GM23248 (cell line): ENCODE measurements at places on chromosomes 1 and 21. TPM values are rescaled to one million over a fixed set of nuclear protein-coding genes. Genes with fewer than 3 reads are reported as not detected.

GRCh38 chr1:966135-966703, at the start of gene PLEKHN1:
TSS of gene PLEKHN1 (plus strand) at chr1:966482. CDS start at chr1:966532, 50 bp downstream.
- peak; percentile 75 for DNase-seq
- peak within 1 kb of the TSS; percentile 75 for H3K4me3 ChIP-seq
- H3K36me3 ChIP-seq, result no peaks in the 10 kb centered on the region
- no peaks in the 10 kb centered on the region for H3K27me3 ChIP-seq
- H3K27ac ChIP-seq, result peak within 1 kb of the TSS; percentile 67
- 0 out of 2 replicates have a peak, but pooled peaks cover 9% of the 10 kb centered on the region for H3K4me1 ChIP-seq

DNA sequence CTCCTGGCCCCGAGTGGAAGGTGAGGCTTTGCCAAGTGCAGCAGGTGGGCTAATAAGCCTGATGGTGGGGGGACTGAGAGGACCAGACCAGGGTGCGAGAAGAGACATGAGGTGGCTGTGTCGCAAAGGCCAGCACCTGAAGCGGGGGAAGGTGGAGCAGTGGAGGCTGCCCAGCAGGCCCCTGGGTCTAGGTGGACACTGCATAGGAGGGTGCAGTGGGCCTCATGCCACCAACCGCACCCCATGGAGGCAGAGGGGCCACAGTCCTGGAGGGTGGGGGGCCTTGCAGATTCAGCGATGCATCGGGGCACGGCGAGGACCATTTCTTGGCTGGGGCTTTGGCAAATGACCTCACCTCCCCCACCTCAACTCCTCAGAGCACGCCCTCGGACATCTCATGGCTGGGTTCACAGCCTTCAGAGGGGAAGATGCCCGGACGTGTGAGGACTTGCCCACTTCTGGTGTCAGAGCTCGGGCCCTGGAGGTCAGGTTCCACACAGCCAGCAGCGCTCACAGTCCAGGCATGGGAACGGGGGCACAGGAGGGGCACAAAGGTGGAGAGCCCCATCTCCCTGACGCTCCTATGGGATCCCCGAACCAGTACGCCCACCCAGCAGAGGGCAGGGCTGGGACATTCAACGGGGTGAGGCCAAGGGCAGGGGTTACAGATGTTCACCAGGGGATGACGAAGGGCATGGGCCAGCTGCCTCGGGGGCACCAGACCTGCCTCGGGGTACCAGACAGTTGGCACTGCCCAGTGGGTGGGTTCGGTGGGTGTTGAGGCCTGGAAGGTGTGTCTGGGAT, 35.4 kb downstream of the UBE2G2 start:
- no peak overlapping the region for H3K27ac ChIP-seq
- no peaks in the 10 kb centered on the region for H3K27me3 ChIP-seq
- H3K4me3 ChIP-seq, result no peak overlapping the region
- no peak for DNase-seq
- H3K4me1 ChIP-seq, result no peaks in the 10 kb centered on the region
- H3K36me3 ChIP-seq, result peaks cover 13% of the 10 kb centered on the region; the same call in 1 of the 2 replicates

DNA sequence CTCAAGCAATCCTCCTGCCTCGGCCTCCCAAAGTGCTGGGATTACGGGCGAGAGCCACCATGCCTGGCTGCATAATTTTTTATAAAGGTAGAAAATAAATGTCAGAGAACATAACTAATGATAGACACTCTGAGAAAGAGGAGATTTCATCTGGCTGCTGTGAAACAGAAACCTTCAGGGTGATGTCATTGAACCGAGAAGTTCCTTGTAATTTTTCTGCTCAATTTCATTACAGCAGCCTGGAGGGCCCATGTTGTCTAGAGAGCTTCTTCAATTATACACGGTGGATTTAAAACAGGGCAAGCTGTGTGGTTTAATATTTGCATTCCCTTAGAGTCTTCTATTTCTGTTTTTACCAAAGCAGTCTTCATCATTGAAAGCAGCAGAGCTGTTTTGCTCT, 64.3 kb upstream of the MORC3 start:
- no peaks in the 10 kb centered on the region for H3K27me3 ChIP-seq
- peaks cover 6% of the 10 kb centered on the region; the same call in 1 of the 2 replicates for H3K36me3 ChIP-seq
- H3K4me1 ChIP-seq, result no peaks in the 10 kb centered on the region
- DNase-seq, result no peak

GRCh38 chr1:178575611-178576361, 62.9 kb downstream of the TEX35 start:
- H3K36me3 ChIP-seq, result no peaks in the 10 kb centered on the region
- no peaks in the 10 kb centered on the region for H3K27me3 ChIP-seq
- no peak overlapping the region for H3K27ac ChIP-seq
- no peak for DNase-seq
- H3K4me3 ChIP-seq, result no peak overlapping the region
- H3K4me1 ChIP-seq, result no peaks in the 10 kb centered on the region

DNA sequence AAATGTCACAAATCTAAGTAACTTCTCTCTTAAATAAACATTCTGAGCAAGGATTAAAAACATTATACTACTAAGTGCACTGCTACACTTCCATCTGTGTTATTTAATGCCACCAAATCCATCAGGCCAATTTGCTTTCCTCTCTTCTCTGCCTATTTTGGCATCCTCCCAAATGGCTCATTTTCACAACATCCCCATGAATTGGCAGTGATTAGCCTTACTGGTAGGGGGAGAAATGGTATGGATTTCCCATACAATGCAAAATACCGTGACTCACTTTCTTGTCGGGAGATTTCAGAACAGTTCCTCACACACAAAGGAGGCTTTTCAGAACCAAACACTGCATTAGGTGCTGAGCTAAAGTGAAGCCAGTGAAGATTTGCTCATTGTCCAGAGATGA, 195.7 kb downstream of the MIS18A start:
- no peak overlapping the region for H3K27ac ChIP-seq
- H3K4me3 ChIP-seq, result no peak overlapping the region
- no peaks in the 10 kb centered on the region for H3K4me1 ChIP-seq
- no peak for DNase-seq

DNA sequence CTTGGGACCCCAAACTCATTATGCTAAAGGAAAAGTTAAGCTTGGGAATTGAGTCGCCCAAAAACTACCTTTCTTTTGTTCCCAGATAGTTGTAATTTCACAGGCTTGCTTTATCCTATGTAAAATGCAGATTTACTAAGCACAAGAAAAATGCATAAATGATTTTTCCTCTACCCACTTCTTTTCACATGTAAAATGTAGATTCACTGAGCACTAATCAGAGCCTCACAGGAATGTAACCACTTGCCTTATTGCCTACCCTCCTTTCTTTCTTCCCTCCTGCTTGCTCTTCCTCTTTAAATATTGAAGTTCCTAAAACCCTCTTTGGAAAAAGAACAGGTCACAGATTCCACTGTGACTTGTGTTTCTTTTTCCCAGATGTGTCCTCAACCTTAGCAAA, 18.3 kb downstream of the CAPN8 start:
- H3K27me3 ChIP-seq, result peaks cover 56% of the 10 kb centered on the region
- no peaks in the 10 kb centered on the region for H3K36me3 ChIP-seq
- H3K4me1 ChIP-seq, result no peaks in the 10 kb centered on the region
- DNase-seq, result no peak

GRCh38 chr1:53285969-53286760, 41.7 kb downstream of the LRP8 start:
- no peak overlapping the region for H3K27ac ChIP-seq
- no peaks in the 10 kb centered on the region for H3K4me1 ChIP-seq
- no peak for DNase-seq
- no peaks in the 10 kb centered on the region for H3K36me3 ChIP-seq

DNA sequence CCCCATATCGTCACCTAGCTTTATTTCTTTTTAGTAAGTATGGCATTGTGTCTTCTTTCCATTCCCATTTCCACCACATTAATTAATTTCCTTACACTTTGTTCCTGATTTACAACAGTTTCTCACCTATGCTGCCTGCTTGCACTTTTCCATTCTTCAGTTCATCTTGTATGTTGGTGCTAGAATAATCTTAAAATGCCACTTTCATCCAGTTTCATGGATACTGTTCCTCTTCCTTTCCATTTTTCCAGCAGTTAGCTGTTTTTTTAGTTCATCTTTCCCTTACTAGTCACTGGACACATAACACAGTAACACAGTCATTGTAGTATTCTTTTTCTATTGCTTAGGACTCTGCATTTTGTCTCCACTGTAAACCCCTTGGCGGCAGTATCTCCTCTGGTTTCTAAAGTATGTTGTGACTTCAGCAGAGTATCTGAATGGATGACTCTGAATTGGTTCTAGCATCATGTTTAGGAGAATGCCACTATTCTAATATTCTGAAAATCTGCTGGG, 2.1 kb downstream of the CDC7 start:
- H3K4me1 ChIP-seq, result peaks cover 17% of the 10 kb centered on the region
- DNase-seq, result peak; percentile 29
- H3K27me3 ChIP-seq, result no peaks in the 10 kb centered on the region
- H3K27ac ChIP-seq, result no peak overlapping the region
- peak overlapping the region; percentile 92 for H3K4me3 ChIP-seq

GRCh38 chr1:159030877-159031447, 21.3 kb downstream of the IFI16 start:
- no peak overlapping the region for H3K27ac ChIP-seq
- peaks cover 50% of the 10 kb centered on the region for H3K36me3 ChIP-seq
- H3K27me3 ChIP-seq, result no peaks in the 10 kb centered on the region
- peak; percentile 21 for DNase-seq
- H3K4me1 ChIP-seq, result no peaks in the 10 kb centered on the region

GRCh38 chr1:21255284-21255942, 34.9 kb downstream of the ECE1 start:
- peaks cover 15% of the 10 kb centered on the region for H3K4me1 ChIP-seq
- H3K36me3 ChIP-seq, result peaks cover 4% of the 10 kb centered on the region; the same call in 1 of the 2 replicates
- H3K27ac ChIP-seq, result no peak overlapping the region
- no peak overlapping the region for H3K4me3 ChIP-seq
- H3K27me3 ChIP-seq, result no peaks in the 10 kb centered on the region
- DNase-seq, result peak; percentile 91

- peaks cover 28% of the 10 kb centered on the region; the same call in 1 of the 2 replicates for H3K36me3 ChIP-seq
- no peak for DNase-seq
- H3K27me3 ChIP-seq, result no peaks in the 10 kb centered on the region
- H3K4me3 ChIP-seq, result no peak overlapping the region
- H3K27ac ChIP-seq, result no peak overlapping the region
- H3K4me1 ChIP-seq, result peaks cover 5% of the 10 kb centered on the region; the same call in 1 of the 2 replicates
Observed at GRCh38 chr1:150692720-150693119, 4.2 kb downstream of the GOLPH3L start.

GRCh38 chr1:17874710-17875109, 119.6 kb downstream of the ACTL8 start:
- peak overlapping the region; percentile 93 for H3K27ac ChIP-seq
- H3K4me1 ChIP-seq, result peaks cover 52% of the 10 kb centered on the region
- H3K36me3 ChIP-seq, result no peaks in the 10 kb centered on the region
- H3K27me3 ChIP-seq, result no peaks in the 10 kb centered on the region
- H3K4me3 ChIP-seq, result peak overlapping the region; percentile 23

RNU1-3 gene
- total RNA-seq, result under 0.01 TPM in 1 of 2 replicates, not detected in the other

CFHR1 gene
- not detected in 2 replicates for total RNA-seq

OR6N1 gene
- total RNA-seq, result not detected in 2 replicates

ACTA1 gene
- 0.22 TPM in 1 of 2 replicates, not detected in the other for total RNA-seq

ROR1 gene
- 12.0 and 20.9 TPM in 2 replicates for total RNA-seq

MNDA gene
- not detected in 2 replicates for total RNA-seq

C1QB gene
- not detected in 2 replicates for total RNA-seq
